ENCODE measurements at places on chromosomes 6 and 20.

GRCh38 chr20:3222635-3223600 lies 13.6 kb downstream of the ITPA start:
- DNase-seq: no peak

DNA sequence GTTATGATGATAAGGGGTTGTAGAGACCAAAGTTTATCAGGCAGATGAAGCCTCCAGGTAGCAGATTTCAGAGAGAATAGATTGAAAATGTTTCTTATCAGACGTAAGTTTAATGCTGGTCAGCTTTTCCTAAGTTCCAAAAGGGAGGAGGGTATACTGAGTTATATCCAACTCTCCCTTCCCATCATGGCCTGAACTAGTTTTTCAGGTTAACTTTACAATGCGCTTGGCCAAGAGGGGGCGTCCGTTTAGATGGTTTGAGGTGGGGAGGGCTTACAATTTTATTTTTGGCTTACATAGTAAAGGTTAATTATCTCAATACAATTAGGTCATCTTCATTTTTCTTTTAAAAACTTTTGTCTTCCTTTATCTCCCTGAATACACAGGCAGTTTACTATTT lies 19.4 kb upstream of the IL22RA2 start:
- DNase-seq: no peak

DNA sequence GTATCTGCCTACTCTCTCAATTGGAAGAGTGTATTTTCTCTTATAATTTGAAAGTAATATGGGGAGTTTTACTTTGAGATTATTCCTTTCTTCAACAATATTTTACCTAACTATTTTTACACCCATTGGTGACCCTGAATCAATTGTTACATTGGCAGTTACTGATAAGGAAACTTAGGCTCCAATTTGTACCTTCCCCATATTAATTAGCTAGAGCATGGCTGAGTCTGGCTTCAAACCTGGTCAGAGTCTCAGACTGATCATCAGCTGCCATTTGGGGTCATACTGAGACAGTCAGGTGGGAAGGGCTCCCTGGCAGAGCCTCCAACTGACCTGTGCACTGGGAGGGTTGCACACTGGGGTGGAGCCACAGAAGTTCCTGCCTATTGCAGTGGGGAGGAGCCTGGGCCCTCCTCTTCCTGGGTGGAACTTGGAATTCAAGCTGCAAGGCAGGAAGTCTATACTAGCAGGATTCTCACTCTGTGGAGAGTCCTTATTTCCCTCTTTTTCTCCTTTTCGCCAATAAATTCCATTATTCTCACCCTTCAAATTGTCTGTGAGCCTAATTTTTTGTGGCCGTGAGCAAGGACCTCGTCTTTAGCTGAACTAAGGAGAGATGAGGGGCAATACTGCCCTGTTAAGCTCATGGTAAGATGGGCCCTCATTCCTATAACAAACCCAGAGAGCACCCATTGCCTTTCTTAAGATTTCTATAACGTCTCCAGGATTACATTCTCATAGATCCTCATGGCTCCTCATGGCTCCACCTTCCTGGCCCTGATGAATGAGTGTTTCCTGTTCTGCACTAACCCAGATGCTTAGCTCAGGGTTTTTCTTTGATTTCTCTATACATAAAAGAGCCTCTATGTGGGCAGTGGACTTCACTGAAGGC lies 285.1 kb downstream of the ADGB start:
- no peak for DNase-seq

DNA sequence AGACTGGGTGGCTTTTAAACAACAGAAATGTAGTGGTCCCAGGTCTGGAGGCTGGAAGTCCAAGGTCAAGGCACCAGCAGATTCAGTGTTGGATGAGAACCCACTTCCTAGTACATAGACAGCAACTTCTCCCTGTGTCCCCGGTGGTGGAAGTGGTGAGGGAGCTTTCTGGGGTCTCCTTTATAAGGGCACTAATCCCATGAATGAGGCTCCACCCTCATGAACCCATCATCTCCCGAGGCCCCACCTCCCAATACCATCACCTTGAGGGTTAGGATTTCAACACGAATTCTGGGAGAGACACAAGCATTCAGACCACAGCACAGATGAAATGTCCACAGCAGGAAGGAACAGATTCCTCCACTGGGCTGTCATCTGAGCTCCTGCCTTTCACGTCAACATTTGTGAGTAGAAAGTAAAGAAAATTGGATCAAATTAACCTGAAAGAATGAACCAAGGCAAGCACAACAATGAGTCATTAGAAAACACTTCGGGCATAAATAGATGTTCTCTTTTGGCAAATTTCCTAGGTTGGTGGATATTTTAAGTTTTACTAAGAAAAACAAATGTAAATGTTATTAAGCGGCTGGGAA lies 130.7 kb downstream of the RNASET2 start:
- no peak for DNase-seq

DNA sequence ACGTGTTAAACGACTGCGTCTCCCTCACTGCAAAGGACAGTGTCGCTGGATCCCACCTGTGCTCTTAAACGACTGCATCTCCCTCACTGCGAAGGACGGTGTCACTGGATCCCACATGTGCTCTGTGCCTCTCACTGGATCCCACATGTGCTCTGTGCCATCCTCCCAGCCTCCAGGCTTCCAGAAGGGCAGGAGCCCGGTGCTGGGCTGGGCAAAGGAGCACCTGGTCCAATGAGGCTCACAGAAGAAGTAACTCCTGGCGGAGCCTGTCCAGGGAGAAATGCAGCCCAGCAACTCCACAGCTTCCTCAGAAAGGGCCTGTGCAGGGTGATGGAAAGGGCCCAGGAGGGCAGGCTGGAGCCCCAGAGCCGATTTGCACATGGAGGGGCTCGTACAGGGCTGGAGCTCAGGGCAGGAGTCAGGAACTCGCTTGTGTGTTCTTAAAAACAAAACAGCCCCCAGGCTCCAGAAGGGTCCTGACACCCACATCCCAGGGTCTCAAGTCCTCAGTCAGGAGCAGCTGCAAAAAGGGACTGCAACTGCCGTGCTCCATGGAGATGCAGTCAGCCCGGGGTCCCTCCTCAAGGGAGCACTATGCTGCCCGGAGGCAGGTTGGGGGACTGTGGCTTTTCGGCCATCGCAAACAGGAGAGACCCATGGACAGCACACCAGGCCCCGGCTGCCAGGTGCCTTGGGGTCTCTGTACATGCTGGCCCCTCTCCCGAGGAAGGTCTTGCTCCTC lies 52.7 kb downstream of the DLL1 start:
- no peak for DNase-seq

- DNase-seq: no peak
Measured at GRCh38 chr20:62301111-62301668, 1.6 kb upstream of the ADRM1 start.

- DNase-seq: no peak
Measured at GRCh38 chr6:88482465-88482864, 316.3 kb upstream of the CNR1 start.

GRCh38 chr6:93350774-93351173 lies 68.6 kb downstream of the EPHA7 start:
- DNase-seq: no peak

GRCh38 chr20:63878899-63879663 lies 14.0 kb downstream of the TPD52L2 start:
- DNase-seq: no peak

DNA sequence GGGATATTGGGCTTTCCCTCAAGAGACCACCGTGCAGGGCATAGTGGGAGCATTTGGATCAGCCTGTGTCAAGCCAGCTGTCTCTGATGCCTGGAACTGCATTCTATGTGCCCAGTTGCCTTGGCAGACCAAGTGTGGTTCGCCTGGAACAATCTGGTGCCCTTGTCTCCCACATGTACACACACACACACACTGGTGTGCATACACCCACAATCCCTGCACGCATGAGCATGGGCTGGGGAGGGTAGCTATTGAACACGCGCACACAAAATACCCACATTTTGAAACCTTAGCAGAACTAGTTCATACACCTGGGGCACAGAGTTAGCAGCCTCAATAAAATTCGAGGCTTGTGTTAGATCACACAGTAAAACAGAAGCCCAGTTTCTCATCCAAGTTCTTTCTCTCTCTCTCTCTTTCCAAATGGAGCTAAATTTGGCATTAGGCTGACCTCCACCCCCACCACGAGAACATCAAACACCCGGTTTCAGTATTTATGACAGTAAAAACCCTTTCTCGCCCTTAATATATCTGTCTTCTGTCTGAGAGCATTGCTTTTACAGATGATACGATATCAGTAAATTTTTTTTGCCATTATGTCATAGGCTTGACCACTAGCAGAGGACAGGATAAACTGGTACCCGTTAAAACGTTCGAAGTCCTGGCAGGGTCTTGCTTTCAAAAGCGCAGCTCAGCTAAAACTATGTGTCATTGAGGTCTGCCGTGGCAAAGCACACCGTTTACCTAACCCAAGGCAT lies 18.2 kb upstream of the NFATC2 start:
- peak; percentile 20 for DNase-seq

DNA sequence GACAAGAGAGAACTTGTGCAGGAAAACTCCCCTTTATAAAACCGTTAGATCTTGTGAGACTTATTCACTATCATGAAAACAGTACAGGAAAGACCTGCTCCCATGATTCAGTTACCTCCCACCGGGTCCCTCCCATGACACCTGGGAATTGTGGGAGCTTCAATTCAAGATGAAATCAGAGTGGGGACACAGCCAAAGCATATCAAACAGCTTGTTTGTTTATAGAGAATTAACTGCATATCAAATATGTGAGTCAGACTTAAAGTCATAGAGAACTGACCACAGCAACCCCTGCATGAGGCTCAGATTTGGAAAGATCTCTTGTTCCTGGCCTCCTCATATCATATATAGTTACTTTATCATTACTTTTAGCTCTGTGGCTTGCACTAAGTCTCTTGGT lies 29.1 kb upstream of the HDAC2 start:
- peak; percentile 62 for DNase-seq

DNA sequence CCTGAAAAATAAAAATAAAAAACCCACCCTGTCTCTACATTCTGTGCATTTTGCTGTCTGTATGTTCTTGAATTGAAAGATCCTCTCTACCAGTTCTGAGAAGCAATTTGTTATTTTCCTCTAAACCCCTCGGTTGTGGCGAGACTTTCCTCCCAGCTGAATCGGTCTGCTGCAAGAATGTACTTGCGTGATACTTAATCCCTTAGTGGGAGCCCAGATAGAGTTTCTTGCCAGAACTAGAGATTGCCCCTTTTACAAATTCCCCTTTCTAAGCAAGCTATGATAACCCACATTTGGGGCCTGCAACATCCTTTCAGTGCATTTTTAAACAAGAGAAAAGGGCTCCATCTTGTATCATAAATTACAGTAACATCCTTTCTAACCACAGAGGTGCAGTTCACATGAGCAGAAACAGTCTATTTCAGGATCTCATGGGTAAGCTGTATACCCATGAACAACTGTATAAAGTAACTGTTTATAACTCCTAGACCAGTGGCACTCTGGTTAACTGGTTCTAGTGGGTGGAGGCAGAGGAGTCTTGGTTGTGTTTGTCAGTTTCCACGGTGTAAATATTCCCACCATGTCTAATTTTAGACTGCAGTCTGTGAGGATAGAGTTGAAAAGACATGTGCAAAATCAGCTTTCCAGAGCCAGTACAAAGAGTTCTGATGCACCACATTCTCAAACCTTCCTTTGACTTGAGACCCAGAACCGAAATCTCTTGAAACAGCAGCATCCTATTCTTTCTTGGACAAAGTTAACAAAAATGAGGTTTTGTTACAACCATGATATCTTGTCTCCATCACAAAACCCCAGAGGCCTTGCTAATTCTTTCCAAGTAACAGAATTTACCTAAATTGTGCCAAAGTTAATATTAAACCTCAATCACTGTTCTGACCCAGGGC lies 113.1 kb upstream of the ZNF217 start:
- DNase-seq: peak; percentile 80

GRCh38 chr6:21539621-21540100 lies 53.9 kb upstream of the SOX4 start:
- DNase-seq: no peak

DNA sequence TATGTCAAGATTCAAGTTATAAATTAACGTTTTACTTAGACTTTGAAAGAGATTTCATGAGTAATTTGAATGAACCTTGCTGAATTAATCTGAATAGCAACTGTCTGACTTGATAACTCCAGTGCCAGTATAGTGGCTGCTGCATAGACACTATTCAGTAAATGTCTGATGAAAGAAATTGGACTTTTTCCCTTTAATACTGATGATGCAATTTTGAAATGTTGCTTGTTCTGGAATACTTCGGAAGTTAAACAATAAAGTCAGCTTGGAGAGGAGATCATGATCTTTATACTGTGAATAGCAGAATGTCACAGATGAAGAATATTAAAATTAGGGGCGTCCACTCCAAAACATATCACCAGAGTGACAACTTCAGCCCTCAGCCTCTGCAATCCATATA lies 3.6 kb upstream of the PGBD1 start:
- peak; percentile 32 for DNase-seq

GRCh38 chr20:24598346-24598745 lies 128.9 kb downstream of the SYNDIG1 start:
- DNase-seq: no peak

DNA sequence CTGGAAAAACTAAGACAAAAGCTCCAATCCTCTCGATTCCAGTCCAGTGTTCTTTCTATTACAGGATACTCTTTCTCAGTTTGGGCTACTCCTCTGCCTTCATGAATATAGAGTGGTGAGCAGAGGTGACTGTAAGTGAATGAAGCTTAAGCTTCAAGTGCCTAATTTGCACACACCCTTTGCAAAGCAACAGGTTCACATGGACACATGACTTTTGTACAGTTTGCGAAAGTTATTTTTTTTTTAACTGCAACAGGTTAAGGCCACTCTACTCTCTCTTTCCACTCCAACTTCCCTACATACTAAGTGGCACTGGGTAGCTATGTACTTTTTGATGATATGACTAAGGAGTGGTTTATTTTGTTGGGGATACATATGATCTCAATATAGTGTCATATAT lies 19.4 kb upstream of the HEY2 start:
- no peak for DNase-seq

GRCh38 chr6:120211955-120212792 lies 862.6 kb upstream of the MAN1A1 start:
- DNase-seq: peak; percentile 8

- peak; percentile 23 for DNase-seq
Measured at GRCh38 chr20:17611540-17612286, 41.8 kb downstream of the DSTN start.

DNA sequence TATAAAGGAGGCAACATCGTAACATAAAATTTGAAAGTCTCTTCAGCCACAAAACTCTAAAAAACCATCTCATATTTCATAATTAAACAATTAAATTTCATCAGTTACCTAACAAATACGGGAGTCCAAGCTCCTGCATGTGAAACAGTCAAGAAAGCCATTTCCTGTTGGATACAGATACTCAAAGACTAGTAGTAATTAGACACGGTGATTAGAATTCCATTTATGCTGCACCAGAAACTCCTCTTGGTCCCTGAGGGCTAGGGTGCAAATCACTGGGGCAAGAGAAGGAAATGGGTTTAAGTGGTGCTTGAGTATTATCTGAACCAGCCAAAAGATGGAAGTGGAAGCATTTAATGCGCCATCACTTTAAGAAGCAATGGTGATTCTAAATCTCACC lies 27.4 kb downstream of the TRAM2 start:
- DNase-seq: no peak

DNA sequence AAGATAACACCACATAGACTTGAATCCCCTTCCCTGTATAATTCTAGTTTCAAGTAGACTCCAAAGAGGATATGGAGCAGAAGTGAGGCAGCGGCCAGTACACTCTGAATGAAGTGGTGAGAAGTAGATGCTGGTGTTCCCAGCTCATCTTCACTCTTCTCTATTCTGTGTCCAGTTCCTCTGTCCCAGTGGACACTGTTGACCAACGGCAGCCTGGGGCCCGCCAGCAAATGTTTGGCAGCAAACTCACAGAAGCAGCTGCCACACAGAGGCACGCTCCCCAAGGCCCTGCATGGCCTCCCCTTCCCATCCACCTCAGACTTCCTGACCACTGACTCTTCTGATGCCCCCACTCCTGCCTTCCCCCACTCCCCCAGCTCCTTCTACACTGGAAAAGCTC lies 358.9 kb upstream of the ID4 start:
- DNase-seq: no peak

All from fibroblast of the aortic adventitia (primary cell).